ENCODE measurements at places on chromosomes 11 and 22.
A peak's percentile ranks its signal among the peaks of the same experiment; 100 is the strongest.

- no peak for DNase-seq
Observed at GRCh38 chr11:134139303-134139872, 70.5 kb downstream of the JAM3 start.

GRCh38 chr22:35315855-35316745, 16.4 kb downstream of the TOM1 start:
- no peak for DNase-seq

DNA sequence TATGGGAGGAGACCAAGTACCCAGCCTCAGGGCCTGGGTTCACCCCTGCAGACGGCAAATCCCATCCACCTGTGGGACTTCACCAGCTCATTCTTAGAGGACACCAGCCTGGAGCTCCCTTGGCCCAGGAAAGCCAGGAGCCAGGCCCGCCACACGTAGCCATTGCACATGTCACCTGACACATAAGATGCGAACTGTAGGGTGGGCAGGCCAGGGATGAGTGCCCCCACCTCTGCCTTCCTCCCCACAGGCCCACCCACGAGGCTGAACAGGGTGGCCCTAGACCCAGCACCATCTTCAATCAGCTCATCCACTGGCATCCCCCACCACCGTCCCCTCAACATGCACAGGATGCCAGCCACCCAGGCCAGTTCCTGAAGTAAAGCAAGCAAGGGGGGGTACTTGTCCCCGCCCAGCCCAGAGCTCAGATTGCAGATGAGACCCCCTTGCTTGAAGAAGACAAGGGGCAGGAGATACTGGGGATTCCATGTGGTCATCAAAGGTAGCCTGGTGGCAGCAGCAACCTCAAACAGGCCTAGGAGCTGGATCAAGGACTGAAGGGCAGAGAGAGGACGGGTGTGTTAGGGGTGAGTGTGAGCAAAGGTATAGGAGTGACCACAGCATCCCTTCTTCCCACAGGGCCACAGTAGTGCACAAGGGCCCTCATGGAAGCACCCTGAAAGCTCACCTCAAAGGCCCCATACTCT, 45.6 kb downstream of the IGLL5 start:
- no peak for DNase-seq

GRCh38 chr22:38300197-38300945, 16.9 kb downstream of the CSNK1E start:
- DNase-seq = no peak

GRCh38 chr11:91394727-91395414, 829.7 kb upstream of the FAT3 start:
- DNase-seq = peak; percentile 34

DNA sequence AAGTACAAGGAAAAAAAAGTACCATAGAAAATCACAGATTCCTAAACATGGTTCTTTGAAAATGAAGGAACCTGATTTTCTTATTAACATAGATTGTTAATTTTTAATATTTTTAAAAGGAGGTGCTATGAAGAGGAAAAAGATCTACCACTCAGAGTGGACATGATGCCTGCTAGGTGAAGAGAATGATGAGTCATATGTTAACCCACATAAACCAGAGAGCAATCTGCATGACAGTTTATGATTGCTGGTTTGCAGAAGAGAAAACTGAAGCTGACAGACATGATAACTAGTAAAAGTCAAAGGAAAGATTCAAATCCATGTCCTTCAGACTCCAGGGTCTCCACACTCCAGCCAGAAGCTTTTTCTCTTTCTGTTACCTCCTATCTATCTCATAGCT, 1231.7 kb downstream of the LRRC4C start:
- DNase-seq = no peak

- no peak for DNase-seq
Observed at GRCh38 chr11:2213384-2213842, 41.8 kb upstream of the TH start.

DNA sequence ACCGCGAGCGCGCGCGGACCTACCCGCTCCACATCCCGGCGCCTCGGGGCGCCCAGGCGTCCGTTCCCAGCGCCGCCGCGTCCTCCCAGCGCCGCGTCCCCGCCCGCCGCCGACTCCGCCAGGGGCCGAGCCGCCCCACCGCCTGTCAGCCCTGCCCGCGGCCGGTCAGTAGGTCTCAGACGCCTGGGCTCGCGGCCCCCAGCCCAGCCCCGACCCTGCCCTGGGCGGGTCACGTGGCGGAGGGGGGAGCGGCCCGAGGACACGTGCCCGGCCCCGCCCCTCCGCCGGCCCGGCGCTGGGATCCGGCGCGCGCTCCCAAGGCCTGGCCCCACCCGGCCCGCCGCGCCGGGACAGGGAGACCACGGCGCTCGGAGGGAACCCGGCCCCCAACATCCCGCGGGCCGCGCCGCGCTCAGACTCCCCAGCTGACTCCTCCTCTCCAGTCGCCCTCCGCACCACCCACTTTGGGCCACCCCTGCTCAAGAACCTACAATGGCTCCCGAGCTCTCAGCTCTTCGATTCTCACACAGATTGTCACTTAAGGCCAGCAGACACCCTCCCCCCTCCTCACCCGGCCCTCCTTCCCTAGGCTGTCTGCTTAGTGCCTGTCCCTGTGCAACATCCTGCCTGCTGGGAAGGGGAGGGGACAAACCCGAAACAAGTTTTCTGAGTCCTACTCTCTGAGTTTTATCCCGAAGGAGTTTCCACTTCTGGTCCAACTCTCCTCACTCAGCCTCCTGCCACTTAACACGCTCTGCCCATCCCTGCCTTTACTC, at the start of gene RAB3IL1:
Gene RAB3IL1 (minus strand): TSS at position 233 of the 776 bp plus-strand sequence. CDS start 199 bp downstream, at position 34.
- peak; percentile 42 for DNase-seq

GRCh38 chr11:105856954-105857353, 165.1 kb downstream of the MSANTD4 start:
- no peak for DNase-seq

GRCh38 chr22:40691532-40691931, 12.2 kb downstream of the MCHR1 start:
- DNase-seq = no peak

DNA sequence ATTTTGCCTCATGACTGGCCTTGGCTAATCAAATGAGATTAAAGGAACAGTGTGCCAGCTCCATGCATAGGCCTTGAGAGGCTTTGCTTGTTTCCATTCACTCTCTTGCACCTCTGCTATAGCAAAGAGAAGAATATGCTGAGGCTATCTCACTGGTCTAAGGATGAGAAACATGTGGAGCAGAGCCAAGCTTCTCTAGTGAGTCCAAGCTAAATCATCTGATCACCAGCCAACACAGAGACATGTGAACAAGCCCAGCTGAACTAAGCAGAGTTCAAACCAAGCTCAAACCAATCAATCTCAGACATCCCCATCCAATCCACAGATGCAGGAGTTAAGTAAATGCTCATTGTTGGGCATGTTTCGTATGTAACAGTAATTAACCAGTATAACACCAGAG, 69.4 kb upstream of the API5 start:
- DNase-seq = no peak

GRCh38 chr11:4063348-4063747, 31.3 kb upstream of the RRM1 start:
- no peak for DNase-seq

GRCh38 chr22:45446216-45446615, 32.7 kb downstream of the RIBC2 start:
- no peak for DNase-seq

DNA sequence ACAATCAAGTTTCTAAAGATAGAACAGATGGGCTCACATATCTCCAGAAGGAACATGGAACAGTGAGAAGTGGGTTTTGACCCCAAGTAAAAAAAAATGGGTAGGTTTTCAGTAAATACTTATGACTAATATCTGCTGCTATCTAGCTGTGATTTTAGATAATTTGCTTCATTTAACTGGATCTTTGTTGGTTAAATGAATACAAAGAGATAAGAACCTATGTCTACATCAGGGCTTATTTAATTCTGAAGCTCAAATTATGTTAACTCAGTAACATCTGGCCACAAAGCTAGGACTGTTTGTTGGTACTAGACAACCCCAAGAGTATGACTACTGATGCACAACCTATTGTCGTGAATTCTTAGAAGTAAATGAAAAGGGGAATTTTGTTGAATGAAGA, 144.4 kb upstream of the SESN3 start:
- DNase-seq = no peak

DNA sequence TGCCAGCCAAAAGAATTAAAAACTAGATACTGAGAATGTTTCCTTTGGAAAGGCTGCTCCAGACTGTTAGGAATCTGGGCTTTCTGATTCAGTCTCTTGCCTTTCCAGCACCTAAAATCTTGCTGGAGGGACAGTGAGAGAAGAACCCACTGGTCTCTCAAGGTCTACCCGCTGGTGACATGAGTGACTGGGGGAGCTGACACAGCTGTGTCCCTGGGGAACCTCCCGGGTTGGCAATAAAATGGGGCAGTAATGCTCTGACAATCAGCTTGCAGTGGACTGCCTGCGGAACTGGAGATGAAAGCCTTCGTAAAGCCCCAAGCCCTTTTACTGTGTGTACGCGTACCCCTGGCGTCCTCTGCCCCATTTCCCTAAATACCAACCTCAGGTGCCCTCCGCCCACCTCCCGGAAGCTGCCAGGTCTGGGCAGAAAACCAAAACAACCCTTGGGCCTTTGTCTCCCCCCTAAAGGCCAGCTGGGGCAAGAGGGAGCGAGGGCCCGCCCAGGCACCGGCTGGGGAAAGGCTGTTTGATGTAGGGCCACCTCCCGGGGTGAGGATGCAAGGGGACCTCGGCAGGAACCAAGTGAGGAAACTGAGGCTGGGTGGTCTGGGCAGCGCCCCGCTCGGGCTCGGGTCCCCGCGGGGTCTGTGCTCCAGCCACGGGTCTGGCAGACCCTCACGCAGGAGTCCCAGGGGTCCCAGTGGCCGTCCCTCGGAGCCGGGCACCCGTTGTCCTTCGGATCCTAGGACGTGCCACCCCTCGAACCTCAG, 741 bp downstream of the CARS1 start:
- peak; percentile 17 for DNase-seq

DNA sequence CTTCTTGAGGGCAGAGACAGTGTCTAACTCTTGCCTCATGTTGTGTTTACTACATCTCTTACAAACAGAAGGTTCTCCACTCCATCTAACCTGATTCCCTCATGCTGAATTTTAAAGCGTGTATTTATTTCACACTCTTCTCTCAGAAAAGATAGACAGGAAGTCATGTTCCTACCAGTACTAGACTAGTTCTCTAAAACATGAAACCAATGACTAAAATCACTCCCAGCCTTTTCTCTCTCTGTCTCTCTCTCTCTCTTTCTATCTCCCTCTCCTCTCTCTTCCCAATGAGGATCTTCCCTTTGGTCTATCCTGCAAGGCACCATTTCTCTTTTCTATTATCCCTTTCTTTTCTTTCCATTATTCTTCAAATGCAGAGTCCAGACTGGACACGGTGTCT, 391.9 kb upstream of the CADM1 start:
- no peak for DNase-seq

GRCh38 chr22:46750863-46751443, 11.5 kb upstream of the TBC1D22A start:
- DNase-seq = peak; percentile 46

DNA sequence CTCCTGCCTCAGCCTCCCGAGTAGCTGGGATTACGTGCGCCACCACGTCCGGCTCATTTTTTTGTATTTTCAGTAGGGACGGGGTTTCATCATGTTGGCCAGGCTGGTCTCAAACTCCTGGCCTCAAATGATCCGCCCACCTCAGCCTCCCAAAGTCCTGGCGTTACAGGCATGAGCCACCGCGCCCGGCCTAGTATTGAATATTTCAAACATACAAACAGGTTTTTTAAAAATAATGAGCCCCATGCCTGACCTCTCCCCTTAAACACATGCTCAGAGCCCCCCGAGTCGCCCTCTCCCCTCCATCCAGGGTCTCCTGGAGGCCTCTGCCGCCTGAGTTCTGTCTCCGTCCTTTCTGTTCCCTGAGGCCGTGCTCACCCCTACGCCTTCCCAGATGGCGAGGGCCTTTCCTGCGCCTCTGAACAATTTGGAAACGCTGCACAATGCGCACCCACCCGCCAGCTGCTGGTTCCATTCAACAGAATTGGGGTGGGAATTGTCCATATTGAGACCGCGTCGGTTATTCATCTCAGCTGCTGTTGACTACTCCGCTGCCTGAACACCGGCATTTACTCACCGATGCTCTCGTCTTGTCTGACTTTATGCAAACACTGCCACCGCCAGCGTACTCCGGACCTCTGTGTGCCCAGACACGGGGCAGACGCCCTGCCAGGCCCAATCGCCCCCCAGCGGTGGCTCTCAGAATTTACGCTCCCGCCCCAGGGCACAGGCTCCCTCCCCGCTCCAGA, 13.6 kb upstream of the RNH1 start:
- no peak for DNase-seq

DNA sequence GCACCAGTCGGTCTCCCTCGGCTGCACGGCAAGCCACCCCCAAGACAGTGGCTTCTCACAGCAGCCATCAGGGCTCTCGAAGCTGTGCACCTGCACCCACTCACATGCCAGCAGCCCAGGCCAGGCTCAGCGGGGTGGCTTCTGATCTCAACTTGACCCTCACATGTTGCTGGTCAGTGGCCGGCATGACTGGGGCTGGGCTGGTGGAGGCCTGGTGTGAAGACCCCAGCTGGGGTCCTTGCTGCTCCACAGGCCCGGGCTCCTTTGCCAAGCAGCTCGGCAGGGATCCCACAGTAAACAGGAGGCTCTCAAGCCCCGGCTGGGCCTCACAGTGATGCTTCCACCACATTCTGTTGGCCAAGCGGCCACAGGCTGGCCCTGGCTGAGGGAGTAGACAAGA, 128.2 kb downstream of the BRD1 start:
- no peak for DNase-seq

DNA sequence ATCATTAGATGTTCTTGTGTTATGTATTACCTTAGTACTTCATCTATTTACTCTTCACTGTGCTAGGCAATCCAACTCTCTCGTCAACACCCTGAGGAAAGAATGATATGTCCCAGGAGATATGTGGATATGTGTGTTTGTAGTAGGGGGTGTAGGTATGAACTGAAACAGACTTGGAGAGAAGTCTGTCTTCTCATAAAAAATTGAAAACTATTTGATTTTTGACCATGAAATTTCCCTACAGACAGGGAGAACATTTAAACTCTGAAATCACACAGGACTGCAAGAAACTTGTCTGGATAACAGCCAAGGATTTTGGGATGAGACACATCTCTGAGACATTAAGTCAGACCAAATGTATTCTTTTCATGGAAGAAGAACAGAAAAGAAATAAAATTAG, 967.0 kb upstream of the FAT3 start:
- DNase-seq = no peak

GRCh38 chr11:121451986-121452608, at the start of gene SORL1:
Gene SORL1, plus strand, starts transcription at chr11:121452314. Its CDS starts 18 bp downstream, at chr11:121452332.
- DNase-seq = peak; percentile 71

GRCh38 chr11:3631331-3631730, 10.5 kb downstream of the ART5 start:
- no peak for DNase-seq

- DNase-seq = no peak
Observed at GRCh38 chr11:79371152-79371551, 69.7 kb downstream of the TENM4 start.

GRCh38 chr22:27514601-27515523, 286.7 kb downstream of the MN1 start:
- no peak for DNase-seq

GRCh38 chr22:46843821-46844255, 81.4 kb downstream of the TBC1D22A start:
- no peak for DNase-seq

DNA sequence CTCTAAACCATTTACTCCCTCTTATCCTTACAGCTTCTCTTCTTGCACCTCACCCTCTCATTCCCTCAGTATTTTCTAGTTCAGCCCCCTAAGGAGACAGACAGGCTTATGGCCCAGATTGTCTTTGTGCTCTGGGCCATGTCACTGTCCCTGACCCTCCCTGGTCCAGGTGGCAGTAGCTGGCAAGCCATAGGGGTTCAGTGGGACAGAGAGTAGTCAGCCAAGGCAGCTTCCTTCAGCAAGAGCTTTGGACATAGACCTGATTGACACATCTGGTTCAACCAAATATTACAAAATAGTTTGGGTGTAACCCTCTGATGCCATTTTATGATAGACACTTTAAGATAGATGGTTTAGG, 53.9 kb downstream of the NCAM1 start:
- DNase-seq = no peak

Measured in Calu3 (cell line).